Forelimb muscle (tissue), 1 donor: ENCODE measurements at places on chromosomes 3 and 15. TPM values are rescaled to one million over a fixed set of nuclear protein-coding genes. Genes with fewer than 3 reads are reported as not detected.

PGBD4 gene
- 2.2 TPM for polyA plus RNA-seq

LINGO1 gene
- 6.3 TPM for polyA plus RNA-seq

TMEM212 gene
- polyA plus RNA-seq, result 0.11 TPM

ACKR4 gene
- polyA plus RNA-seq, result 1.6 TPM

- no peak for DNase-seq
Observed at GRCh38 chr3:14113965-14114635, 10.6 kb downstream of the CHCHD4 start.

DNA sequence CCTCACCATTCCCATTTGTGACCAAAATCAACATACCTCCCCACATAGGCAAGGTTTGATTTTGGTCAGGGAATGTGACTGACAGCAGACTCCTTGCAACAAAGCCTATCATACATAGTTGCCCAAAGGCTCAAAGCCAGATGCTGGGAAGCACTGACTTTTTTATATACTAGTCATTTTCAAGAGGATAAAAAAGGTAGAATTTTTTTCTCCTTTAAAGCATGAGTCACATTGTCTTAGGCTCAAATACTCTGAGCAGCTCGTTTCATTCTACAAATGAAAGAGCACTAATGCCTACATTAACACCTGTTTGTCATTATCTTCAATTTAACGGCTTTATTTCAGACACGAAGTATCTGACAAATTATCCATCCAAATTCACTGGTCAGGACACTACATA lies 36.2 kb downstream of the ICE2 start:
- DNase-seq, result no peak

GRCh38 chr3:118978393-118978758 lies 56.3 kb downstream of the IGSF11 start:
- no peak for DNase-seq

DNA sequence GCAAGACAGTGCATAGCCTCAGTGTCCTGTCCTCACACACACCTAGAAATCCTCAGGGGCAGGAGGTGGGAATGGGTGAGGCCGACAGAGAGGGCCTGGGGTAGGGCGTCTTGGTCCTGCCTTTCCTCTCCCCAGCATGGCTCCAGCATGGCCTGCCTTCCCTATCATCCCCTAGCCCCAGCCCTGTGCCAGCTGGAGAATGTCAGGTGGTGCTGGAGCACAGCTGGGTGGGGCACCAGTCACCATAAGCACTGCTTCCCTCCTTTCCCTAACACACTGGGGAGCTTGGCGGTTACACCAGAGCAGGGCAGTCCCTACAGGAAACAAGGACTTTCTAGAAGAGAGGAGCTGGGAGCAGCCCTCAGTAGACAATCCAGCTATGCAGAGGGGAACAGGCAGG lies 236.8 kb downstream of the KLF13 start:
- DNase-seq, result no peak

DNA sequence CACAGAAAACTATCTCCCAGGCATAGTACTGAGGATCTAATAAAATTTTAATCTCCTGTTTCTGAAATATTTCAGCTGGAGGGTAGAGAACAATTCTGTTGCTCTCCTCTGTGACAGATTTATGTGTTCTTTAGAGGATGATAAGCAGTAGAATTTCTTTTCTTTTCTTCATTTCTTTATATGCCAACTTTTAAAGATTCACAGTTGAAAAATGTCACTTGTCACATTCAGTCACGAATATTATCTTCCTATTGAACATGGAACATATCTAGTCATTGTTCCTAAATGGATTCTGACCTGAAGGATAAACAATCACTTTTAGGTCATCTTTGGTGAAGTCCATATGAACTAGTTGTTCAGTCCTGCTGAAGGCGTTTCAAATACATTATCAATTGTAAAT lies 585.5 kb upstream of the DPPA4 start:
- no peak for DNase-seq

- no peak for DNase-seq
Observed at GRCh38 chr3:100360757-100361496, 26.4 kb downstream of the NIT2 start.

DNA sequence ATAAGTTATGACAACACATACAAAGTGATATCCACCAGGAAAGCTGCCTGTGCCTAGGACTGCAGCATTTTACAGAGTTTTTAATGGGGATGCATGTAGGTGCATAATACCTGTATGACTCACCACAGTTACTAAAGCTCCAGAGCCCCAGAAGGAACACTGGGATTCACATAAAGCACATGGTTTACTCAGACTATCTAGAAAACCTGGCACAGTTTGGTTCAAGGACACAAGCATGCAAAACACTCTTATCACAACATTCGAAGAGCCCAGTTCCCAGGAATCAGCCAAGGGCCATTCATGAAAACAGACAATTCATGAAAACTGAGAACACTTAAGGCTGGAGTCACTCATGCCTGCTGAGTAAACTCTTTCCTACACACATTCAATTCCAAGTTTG lies 261.0 kb downstream of the PYDC2 start:
- DNase-seq, result no peak
